ENCODE measurements at places on chromosomes 5 and 9.

- no peak for DNase-seq
Measured at GRCh38 chr5:38800515-38800914, 45.3 kb upstream of the OSMR start.

DNA sequence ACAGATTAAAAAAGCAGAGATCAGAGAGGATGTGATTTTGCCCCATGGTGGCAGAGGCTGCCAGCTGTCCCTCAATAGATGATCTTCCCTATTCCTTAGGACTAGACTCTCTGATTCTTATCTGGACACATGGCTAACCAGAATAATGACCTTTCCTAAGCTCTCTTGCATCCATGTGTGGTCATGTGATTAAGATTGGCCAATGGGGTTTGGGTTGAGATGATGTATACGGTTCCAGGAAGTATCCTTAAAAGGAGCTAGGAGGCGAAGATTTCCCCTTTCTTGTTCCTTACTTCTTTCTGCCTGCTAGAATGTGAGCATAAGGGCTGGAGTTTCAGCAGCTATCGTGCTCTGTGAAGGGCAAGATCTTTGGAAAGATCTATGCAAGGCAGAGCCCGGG, 39.8 kb downstream of the FOXI1 start:
- DNase-seq: no peak

GRCh38 chr5:155655569-155655968, 642.0 kb downstream of the KIF4B start:
- DNase-seq: no peak

DNA sequence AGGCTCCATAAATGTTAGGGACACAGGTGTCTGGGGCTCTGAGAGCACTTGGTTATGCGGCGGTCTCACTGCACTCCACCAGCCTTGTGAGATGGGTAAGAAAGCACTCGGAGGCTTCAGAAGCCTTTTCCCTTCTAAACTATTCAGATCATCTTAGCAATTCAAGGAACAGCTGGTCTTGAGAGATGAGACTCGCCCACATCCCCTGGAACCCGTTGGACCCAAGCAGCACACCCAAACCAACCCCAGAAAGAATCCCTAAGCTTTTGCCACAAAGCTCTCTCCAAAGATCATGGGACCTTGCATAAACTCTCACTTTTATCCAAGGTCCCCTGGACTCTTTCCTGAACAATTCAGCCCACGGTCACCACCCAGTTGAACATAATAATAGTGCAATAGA, 90.2 kb downstream of the RAPGEF1 start:
- no peak for DNase-seq

DNA sequence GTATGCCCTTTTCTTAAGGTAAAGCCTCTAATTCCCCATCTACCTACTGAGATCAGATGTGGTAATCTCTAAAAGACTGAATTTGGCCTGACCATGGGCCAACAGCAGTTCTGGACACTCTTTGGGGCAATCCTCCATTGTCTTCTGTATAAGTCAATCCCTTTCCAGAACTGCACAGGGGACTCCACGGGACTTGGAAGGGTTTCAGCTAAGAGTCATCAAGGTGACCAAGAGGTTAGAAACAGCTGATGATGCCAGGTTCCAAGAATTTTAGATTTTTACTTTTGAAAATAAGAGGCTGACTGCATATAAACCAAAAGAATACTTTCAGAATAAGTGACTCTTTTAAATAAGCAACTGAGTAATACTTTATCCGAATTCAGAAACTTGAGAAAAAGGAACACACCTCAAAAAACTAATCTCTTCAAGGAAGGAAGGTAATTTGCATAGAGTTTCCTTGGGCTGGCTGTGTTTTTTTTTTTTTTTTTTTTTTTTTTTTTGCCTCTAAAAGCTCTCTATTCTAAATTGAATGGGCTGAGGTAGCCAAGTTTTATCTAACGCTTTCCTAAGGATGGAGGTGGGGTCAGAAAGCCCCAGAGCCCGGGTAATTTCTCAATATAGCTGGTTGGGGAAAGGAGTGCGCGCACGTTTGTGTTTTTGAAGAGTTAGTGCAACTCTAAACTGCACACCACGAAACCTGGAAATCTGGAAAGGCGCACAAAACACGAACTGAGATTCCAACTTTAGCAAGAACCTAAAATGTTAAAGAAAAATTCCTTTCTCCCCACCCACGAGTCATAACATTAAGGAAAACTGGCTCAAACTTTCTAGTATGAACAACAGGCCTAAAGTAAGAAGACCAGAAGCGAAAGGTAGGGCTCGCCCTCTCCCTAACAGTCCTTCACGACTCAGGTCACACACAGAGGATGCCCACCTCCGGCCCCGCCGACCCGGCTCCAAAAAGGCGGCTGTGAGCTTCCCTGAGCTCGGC, 1.3 kb downstream of the VCP start:
- DNase-seq: peak; percentile 40

All from MM.1S (cell line).